ENCODE measurements at places on chromosomes 6 and 20. TPM values are rescaled to one million over a fixed set of nuclear protein-coding genes. Genes with fewer than 3 reads are reported as not detected.

CARMIL1 gene
- 43.5 TPM for total RNA-seq

GRCh38 chr20:32327087-32327681, 30.9 kb upstream of the ASXL1 start:
- no peak for DNase-seq

DNA sequence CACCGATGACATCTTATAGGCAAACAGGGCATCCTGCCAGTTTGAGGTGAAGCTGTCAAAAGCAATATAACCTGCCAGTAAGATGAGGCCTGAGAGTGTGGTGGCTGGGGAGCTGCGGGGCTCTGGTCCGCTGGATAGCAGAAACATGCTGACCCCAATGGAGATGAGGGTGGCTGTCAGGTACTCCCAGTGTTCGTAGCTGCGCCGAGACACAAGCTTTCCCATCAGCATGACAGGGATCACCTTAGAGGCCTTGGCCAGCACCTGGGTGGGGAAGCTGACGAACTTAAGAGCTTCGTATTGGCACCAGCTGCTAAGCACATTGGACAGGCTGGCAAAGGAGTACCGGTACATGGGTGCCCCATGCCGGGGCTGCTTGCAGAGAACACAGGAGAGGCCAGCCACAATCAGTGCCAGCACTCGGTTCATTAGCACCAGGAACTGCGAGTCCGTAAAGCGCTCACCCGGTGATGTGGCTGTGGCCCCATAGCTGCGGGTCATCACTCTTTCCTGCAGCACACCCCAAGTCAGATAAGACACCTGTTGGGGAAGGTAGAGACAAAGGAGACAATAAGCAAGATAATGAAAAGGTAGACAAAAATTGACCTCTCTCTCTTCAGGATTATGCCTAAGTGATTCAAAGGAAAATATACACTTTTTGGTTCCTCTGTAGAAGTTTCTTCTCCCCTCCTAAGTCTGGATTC, 2.1 kb downstream of the SLC35B2 start:
- DNase-seq = no peak

HLA-B gene
- total RNA-seq = 775 TPM

GRCh38 chr6:166006900-166007301, 160.8 kb downstream of the TBXT start:
- DNase-seq = no peak

C6orf163 gene
- 2.7 TPM for total RNA-seq

DNA sequence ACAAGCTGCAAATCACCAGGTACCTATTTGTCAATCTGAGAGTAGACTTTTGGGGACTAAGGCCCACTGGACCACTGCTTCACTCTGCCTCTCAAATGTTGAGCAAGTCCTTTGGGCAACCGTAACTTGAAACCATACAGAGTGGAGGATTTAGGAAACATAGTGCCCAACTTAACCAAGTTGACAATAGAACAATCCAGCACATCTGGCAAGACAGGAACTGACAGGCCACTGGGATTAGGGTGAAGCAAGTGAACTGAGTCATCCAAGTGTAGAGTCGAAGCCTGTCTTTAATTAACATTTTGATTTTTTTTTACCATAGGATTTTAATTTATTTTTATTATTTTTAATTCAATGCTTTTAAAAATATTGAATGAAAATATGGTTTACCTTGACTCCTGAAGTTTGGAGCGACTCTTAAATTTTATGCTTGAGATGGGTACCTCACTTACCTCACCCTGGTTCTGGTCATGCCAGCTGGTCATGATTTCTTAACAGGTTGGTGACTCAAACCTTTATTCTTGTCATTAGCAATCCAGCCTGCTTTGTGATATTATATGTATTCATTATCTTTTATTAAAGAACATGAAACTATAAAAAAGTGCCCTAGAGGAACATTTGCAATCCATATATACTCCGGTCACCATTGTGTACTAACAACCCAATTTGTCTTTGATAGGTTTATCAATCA, 312.1 kb upstream of the DEFB112 start:
- DNase-seq = no peak

GRCh38 chr6:140566781-140567277, 1192.4 kb upstream of the CITED2 start:
- no peak for DNase-seq

DNA sequence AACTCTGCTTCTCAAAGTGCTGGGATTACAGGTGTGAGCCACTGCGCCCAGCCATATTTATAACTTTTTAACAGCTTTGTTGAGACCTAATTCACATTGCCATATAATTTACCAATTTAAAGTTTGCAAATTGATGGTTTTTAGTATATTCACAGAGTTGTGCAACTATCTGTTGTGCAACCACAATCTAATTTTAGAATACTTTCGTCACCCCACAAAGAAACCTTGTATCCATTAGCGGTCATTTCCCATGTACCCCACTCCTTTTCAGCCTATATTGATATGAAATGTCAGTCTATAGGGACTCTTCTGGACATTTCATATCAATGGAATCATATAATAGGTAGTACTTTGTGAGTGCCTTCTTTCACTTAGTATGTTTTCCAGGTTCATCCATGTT, 55.8 kb downstream of the FOXO3 start:
- DNase-seq = no peak

MYH7B gene
- total RNA-seq = 3.9 TPM

- DNase-seq = no peak
Measured at GRCh38 chr20:44829688-44830087, 19.3 kb upstream of the RIMS4 start.

GRCh38 chr6:118284736-118285360, 263.2 kb upstream of the PLN start:
- DNase-seq = no peak
